ENCODE measurements at places on chromosomes 12 and 14.

DNA sequence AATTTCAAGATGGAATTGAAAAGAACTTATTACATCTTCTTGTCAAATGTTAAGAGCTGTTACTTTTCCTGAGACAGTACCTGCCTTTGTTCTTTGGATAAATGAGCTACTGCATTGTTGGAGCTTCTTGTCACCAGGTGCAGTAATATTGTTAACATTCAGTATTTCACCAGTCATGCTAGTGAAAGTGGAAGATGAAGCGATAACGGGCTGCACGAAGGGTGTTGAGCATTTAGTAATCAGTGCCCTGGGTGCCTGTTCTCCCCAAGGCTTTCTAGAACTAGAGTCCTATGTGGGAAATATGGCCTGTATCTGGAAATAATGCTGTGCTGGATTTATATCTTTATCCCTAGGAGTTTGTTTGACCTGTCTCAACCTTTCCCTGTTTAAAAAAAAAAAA is 83.2 kb downstream of the PPP2R5C start:
- no peak for DNase-seq

- DNase-seq: peak; percentile 52
These were observed 1.3 kb upstream of the TBX5 start for GRCh38 chr12:114406984-114407841.

- DNase-seq: no peak
These were observed 24.2 kb downstream of the ATXN2 start for GRCh38 chr12:111574797-111575443.

DNA sequence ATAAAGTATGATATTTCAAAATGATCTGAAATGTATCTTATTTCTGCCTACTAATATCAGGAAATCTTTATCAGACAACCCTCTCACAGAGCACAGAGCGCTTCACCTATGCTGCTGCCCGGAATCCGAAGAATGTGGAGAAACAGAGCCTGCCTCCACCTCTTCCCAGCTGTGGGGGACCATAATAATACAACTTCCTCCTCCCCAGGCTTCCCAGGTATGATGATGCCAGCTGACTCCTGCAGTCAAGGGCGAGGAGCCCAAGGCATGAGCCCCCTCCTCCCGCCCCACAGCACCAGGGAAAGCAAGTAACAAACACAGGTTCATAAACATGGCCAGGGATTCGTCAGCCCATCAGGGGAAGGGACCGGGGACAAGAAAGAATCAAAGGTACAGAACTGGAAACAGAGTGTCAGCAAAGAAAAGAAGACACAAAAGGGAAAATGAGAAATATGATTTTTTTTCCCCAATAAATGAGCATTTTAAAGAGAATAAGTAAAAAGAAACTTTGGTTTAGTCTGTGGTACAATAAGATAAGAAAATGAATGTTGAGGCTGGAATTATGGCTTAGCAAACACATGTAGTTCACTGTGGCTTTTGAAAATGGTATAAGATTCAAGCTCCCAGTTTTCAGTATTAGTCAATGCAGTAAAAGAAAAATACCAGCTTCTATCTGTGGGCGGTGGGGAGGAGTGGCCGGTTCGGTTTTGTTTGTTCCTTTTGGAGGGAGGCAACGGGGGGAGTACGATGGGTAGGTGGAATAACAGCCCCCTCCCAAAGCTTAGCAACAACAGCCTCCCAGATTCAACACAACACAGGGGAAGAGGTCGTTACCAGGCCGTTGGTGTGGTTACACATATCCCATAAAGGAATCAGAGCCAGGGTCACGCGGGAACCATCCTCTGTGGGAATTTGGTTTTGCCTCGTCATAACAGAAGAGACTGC is 68.3 kb downstream of the SETD3 start:
- DNase-seq: peak; percentile 74

GRCh38 chr12:111687255-111687654 is 1.4 kb downstream of the ACAD10 start:
- DNase-seq: peak; percentile 31

All from H7 (cell line).